Activated B cell treated with CpG ODN at 0.5 μM for 24 hours (primary cell): ENCODE measurements at places on chromosomes 13 and 19.

DNA sequence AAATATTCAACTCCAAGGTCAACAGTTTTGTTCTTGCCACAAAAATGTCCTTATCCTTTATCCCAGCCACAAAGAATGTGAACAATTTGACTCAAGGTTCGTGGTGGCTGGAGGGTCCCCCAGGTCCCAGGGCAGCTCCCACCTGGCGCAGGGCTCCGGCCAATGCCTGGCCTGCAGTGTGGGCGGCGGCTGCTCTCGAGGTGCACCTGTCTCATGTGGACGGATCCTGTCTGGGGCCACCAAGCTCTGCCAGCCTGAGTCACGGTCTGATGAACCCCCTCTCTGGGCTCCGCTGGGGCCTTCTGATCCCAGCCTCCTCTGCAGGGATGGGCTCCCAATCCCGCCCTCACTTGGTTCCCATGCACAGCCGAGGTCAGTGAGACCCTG lies 49.4 kb downstream of the GAS6 start:
- no peak for DNase-seq

- no peak for DNase-seq
Measured at GRCh38 chr13:105956921-105957320, 578.5 kb downstream of the EFNB2 start.

- no peak for DNase-seq
Measured at GRCh38 chr13:35925669-35926068, 205.5 kb downstream of the DCLK1 start.

DNA sequence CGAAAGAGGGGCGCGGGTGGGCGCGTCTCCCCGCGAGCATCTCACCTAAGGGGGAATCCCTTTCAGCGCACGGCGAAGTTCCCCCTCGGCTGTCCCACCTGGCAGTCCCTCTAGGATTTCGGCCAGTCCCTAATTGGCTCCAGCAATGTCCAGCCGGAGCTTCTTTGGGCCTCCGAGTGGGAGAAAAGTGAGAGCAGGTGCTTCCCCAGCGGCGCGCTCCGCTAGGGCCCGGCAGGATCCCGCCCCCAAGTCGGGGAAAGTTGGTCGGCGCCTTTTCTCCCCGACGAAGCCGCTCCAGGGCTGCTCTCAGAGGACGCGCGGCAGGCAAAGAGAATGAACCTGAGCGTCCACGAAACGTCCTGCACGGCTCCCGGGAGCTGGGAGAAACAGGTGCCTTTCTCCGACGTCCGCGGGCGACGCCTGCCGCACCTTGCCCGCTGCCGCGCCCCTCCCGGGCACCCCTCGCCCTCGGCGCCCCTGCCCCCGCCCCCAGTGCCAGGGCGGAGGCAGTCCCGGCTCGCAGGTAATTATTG lies 366 bp upstream of the KL start:
- no peak for DNase-seq

- DNase-seq = no peak
Measured at GRCh38 chr13:76874479-76874878, 11.7 kb downstream of the KCTD12 start.

GRCh38 chr13:29923554-29924481 lies 73.4 kb upstream of the UBL3 start:
- peak; percentile 40 for DNase-seq

DNA sequence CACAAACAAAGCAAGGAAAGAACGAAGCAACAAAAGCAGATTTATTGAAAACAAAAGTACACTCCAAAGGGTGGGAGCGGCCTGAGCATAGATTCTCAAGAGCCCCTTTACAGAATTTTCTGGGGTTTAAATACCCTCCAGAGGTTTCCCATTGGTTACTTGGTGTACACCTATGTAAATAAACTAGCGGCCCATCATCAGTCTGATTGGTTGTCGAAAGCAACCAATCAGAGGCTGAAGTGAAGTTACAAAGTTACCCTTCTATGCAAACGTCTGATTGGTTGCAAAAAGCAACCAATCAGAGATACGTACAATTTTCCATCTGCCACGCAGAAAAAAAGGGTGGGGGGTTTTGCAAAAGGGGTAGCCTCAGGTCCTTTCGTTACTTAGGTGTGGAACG lies 96.3 kb upstream of the UBAC2 start:
- no peak for DNase-seq
